ENCODE measurements at places on chromosomes 16 and 17. TPM values are rescaled to one million over a fixed set of nuclear protein-coding genes. Genes with fewer than 3 reads are reported as not detected.

C1QL1 gene
- total RNA-seq = 1.0 TPM

HEXD gene
- total RNA-seq = 11.5 TPM

TRPV2 gene
- total RNA-seq = 8.4 TPM

ITGAL gene
- 4.2 TPM for total RNA-seq

C17orf107 gene
- 2.6 TPM for total RNA-seq

PPL gene
- 1.6 TPM for total RNA-seq

KRTAP4-6 gene
- total RNA-seq = not detected

LRRC46 gene
- not detected for total RNA-seq

ZSCAN10 gene
- total RNA-seq = not detected

LRRC59 gene
- 43.3 TPM for total RNA-seq

AXIN2 gene
- total RNA-seq = 19.8 TPM

TOB1 gene
- 27.1 TPM for total RNA-seq

ADAP2 gene
- total RNA-seq = 9.4 TPM

KRT20 gene
- not detected for total RNA-seq

CTRL gene
- 1.0 TPM for total RNA-seq

BCL7C gene
- total RNA-seq = 29.7 TPM

MYO15A gene
- total RNA-seq = 0.52 TPM

CYLD gene
- total RNA-seq = 32.4 TPM

GRIN2A gene
- total RNA-seq = 0.52 TPM

B3GNT9 gene
- 7.8 TPM for total RNA-seq

ST6GALNAC1 gene
- not detected for total RNA-seq

PRSS36 gene
- 0.52 TPM for total RNA-seq

CRYBA1 gene
- not detected for total RNA-seq

INTS2 gene
- 14.1 TPM for total RNA-seq

KRT9 gene
- total RNA-seq = not detected

LDHD gene
- 6.3 TPM for total RNA-seq

PRSS33 gene
- total RNA-seq = not detected

C17orf78 gene
- not detected for total RNA-seq

TPSG1 gene
- total RNA-seq = not detected

SULT1A1 gene
- 2.6 TPM for total RNA-seq

RRN3 gene
- total RNA-seq = 26.6 TPM

ODAD4 gene
- 1.0 TPM for total RNA-seq

TMEM114 gene
- not detected for total RNA-seq

CTRB1 gene
- not detected for total RNA-seq

AIPL1 gene
- total RNA-seq = not detected

TM4SF5 gene
- not detected for total RNA-seq

KRT39 gene
- total RNA-seq = 3.1 TPM

BAIAP3 gene
- 1.0 TPM for total RNA-seq

ST6GALNAC2 gene
- total RNA-seq = 2.6 TPM

MPO gene
- 14.1 TPM for total RNA-seq

C16orf92 gene
- not detected for total RNA-seq

DECR2 gene
- total RNA-seq = 2.6 TPM

IQCK gene
- 10.4 TPM for total RNA-seq

PRAC2 gene
- total RNA-seq = not detected

DNAI2 gene
- not detected for total RNA-seq
